ENCODE measurements at places on chromosomes 5 and 9.

- peak; percentile 26 for DNase-seq
These were observed 798 bp downstream of the MEGF9 start for GRCh38 chr9:120713257-120714087.

DNA sequence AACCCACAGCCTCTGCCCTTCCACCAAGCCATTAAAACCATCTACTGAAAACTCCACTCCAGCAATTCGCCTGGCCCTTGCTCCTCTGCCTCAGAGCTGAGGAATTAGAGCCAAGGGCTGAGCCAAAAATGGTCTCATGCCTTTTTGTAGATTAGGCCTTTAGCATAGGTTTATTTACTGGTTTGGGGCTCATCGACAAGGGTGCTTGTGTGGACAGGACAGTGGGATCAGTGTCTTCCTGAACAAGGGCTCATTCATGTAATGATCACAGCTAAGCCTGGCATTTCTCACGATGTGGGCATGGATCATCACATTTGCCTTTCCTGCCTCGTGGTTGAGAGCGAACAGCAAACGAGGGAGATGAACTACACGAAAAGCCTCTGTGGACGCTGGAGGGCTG, 59.2 kb upstream of the PHF24 start:
- DNase-seq = no peak

DNA sequence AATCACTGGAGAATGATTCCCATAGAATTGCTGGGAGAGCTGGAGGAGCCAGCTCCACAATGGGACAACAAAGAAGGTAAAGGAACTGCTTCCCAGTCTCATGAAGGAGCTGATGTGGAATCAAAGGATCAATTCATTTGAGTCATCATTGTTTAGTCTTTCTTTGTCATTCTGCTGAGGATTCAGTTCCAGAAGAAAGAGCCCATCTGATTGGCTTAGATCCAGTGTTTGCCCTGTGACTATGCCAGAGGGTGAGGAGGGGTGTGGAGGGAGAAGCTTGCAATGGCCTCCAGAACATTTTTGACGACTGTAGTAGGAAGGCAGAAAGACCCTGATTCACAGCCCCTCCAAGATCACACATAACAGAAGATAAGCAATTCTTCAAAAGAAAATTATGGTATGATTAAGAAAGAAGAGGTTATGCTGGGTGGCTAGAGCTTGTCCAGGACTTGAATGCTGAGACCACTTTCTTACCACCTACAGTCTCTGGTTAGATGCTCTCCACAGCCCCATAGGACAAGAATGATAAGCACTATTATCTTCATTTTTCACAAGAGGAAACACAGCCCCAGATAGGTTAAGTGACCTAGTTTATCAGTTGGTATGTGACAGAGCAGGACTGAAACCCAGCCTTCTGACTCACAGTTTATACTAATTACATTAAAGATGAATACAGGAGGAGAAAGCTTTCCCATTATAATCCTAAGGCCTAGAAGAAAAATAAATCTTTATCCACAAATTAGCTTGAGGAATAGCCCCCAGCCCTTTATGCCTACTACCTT, 363.1 kb downstream of the PRELID2 start:
- DNase-seq = no peak

GRCh38 chr9:2465921-2466460, 155.6 kb upstream of the VLDLR start:
- no peak for DNase-seq

- peak; percentile 63 for DNase-seq
These were observed 1.7 kb downstream of the CCNG1 start for GRCh38 chr5:163439092-163439425.

DNA sequence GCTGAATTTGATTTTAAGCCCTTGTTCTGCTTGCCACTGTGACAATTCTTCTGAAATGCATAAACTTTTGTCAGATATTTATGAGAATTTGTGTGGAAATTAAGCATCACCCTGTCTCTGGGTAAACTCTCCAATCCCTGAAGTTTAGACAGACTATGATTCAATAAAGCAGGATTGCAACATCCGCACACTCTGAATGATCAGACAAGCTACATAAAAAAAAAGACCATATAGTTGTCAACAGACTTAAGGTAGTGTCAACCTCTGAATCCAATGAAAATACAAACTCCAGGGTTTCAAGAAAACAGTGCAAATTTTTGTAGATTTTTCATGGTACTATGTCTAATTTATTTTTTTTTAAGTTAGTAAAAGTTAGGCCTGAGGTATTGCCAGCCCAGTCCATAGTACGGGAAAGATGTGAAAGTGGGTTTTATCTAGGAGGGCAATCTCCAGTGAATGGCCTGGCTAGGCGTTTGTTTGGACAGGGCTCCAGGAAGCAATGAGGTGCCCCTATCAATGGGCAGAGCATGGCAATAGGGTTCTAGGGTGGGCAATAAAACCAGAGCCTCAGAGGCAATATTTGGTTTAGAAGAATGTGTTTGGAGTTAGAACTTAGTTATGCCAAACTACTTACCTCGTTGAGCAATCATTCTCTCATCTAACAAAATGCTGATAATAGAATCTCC, 762.6 kb upstream of the SEMA6A start:
- no peak for DNase-seq

- peak; percentile 69 for DNase-seq
These were observed 12.9 kb downstream of the CXCL14 start for GRCh38 chr5:135565725-135566421.

DNA sequence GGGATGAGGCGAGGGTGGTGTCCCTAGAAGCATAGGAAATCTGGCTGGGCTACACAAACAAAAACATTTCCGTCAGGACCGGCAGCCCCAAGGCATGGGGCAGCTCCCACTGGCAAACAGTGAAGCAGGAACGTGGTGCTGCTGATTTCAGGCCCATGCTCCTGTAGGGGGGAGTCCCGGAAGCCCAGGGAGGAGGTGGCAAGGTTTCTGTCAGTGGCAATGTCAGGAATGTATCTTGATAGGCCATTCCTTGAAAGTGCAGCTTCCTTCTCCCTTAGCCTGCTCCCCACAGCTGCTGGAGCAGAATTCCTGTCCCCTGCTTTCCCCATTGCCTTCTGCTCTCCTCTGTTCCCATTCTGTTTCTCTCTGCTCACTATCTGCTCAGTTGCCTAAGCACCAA, 42.4 kb downstream of the MRRF start:
- no peak for DNase-seq

- no peak for DNase-seq
These were observed 72.8 kb downstream of the PTTG1 start for GRCh38 chr5:160494451-160494850.

DNA sequence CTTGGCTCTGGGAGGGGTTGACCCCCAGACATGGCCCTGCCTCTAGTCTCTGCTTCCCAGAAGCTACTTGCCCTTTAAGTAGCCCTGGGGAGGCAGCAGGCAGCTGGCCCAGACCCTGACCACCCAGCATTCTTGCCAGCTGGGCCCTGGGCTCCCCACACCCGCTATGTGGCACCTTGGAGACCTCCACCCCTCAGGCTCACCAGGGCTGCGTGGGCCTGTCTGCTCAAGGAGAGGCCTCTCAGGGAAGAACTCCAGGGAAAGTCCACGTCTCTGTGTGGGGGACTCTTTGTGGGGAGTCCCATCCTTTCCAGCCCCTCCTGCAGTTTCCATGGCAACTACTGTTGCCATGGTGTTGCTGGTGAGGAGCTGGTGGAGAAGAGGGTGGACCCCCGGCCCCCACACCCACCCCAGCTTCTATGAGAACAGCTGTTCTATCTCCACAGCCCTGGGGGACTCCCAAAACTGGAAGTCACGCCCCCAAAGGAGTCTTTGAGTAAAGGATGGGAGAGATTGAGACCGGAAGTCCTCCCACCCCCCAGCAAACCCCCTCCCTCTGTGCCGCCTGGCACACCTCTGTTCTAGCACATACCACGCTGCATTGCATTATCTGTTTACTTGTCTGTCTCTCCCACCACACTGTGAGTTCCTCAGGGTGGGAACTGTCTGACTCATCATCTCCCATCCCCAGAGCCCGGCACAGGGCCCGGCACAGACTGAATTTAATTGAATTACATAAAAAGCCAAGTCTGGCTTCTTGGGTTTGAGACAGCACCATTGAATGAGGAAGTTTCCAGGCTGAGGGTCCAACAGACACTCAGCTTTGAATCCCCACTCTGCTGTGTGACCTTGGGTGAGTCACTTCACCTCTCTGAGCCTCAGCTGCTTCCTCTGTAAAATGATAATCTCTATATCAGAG, 12.6 kb downstream of the DNM1 start:
- peak; percentile 58 for DNase-seq

- no peak for DNase-seq
These were observed 12.2 kb downstream of the BHMT2 start for GRCh38 chr5:79081779-79082178.
